Eye (tissue), 1 donor: ENCODE measurements at places on chromosomes 6 and 20.

DNA sequence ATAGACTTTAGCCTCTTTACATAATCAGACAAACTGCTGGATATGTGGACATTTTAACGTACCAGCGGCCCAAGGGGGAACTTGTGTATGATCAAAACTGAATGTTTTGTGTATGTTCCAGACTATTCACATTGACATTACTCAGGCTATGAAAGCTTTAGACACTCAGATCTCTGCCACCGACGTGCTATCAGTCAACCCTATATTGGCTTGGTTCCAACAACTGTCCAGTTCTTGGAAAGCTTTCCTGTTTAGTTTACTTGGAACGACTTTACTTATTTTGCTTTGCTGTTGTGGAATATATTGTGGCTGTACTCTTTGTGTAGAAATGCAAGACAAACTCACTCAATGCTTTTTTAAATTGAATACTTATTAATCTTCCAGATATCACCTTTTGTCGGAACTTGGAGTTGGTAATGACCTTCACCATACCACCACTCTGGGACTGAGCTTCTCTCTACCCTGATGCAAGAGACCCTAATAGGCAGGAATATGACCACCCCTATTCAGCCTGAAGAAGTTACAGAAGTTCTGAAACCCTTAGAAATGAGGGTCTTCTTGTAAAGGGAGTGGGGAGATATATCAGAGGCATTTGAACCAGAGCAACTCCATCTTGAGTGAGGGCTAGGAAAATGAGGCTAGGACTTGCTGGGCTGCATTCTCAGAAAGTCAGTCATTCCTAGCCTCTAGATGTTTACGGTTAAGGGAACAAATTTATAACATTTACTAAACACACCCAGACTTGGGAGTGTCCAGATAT, 49.0 kb upstream of the PAX1 start:
- no peak for DNase-seq

DNA sequence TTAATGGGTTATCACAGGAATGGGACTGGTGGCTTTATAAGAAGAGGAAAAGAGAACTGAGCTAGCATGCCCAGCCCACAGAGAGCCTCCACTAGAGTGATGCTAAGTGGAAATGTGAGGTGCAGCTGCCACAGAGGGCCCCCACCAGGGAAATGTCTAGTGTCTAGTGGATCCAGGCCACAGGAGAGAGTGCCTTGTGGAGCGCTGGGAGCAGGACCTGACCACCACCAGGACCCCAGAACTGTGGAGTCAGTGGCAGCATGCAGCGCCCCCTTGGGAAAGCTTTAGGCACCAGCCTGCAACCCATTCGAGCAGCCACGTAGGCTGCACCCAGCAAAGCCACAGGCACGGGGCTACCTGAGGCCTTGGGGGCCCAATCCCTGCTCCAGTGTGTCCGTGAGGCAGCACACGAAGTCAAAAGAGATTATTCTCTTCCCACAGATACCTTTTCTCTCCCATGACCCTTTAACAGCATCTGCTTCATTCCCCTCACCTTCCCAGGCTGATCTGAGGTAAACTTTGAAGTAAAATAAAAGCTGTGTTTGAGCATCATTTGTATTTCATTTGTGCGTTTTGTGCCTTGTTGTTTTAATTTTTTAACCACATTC, 4.4 kb downstream of the HLA-E start:
- DNase-seq: no peak

DNA sequence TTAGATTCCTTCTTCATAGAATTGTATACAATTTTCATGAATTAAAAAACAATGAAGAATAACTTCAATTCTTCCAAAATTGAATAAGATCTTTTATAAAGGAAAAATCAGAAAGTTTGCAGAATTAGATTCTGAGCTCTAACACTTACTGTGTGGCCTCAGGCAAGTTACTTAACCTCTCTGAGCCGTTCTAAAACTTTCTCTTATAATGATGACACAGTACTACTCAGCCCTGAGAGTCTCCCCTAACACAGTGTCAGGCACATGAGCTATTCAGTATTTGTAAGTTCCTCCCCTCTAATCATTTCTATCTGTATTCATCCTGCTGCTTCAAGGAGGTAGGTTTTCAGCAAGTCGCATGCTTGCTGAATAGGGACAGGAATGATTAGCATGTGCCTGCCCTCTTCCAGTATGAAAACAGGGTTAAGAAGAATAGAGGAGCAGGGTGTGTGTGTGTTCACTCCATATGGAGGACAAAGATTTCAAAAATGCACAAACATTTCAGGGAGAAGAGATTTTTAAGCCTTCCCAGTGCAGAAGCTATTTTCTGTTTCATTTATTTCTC, 11.4 kb downstream of the ID4 start:
- DNase-seq: no peak

DNA sequence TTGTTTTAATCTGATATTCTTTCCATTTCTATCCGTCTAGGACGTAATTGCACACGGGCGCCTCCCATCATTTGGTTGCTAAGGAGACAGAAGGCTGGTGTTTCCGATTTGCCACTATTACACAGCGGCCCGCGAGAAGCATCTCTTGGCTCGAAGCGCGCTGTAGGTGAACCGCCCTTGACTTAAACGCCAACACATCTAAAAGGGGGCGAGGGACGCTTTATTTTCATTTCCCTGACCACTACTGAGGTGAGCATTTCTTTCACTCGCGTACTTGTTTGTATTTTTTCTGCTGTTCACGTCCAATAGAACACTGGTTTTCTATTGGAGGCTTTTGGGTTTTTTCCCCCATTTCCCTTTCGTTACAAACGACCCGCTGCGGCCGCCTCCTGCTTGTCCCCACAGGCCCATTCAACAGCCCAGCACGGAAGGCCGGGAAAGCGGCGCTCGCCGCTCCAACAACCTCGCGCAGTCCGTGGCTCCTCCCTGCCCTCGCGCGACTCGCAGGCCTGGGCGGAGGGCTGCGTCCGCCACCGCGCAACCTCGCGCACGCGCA, 505 bp upstream of the WRNIP1 start:
- DNase-seq: peak; percentile 89

DNA sequence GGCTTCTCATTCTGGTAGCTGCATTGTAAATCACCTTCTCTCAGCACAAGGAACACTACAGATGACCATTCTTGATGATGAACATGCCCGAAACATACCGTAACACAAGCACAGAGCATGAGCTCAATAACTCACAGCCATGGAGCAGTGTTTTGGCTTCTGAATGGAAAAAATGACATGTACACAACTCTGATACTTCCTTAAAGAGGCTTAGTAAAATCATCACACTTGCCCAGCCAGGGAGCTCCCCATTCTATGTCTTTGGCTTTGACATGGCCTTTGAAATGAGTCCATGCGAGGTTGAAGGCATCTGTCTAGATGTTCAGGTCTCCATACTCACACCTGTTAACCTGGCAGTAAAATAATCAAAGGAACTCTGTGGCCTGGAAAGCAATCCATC, 87.6 kb downstream of the MYB start:
- no peak for DNase-seq
